ENCODE measurements at places on chromosomes 7 and 10. TPM values are rescaled to one million over a fixed set of nuclear protein-coding genes. Genes with fewer than 3 reads are reported as not detected.

MICALL2 gene
- 20.7 TPM for total RNA-seq

PSD gene
- total RNA-seq, result 0.29 TPM

TMEM273 gene
- total RNA-seq, result not detected

AKR1D1 gene
- total RNA-seq, result 0.08 TPM

CHN2 gene
- total RNA-seq, result 0.53 TPM

DLG5 gene
- 44.3 TPM for total RNA-seq

ZPBP gene
- total RNA-seq, result not detected

IL2RA gene
- total RNA-seq, result not detected

KAZALD1 gene
- 2.9 TPM for total RNA-seq
